ENCODE measurements at places on chromosomes 7 and 10.

- no peak for DNase-seq
Measured at GRCh38 chr10:132027423-132027983, 38.2 kb upstream of the JAKMIP3 start.

- DNase-seq, result no peak
Measured at GRCh38 chr10:69232736-69233480, 12.8 kb downstream of the HKDC1 start.

- no peak for DNase-seq
Measured at GRCh38 chr7:28953633-28954032, 4.5 kb downstream of the TRIL start.

GRCh38 chr10:63217120-63217605 is 84.0 kb downstream of the NRBF2 start:
- DNase-seq, result peak; percentile 21

DNA sequence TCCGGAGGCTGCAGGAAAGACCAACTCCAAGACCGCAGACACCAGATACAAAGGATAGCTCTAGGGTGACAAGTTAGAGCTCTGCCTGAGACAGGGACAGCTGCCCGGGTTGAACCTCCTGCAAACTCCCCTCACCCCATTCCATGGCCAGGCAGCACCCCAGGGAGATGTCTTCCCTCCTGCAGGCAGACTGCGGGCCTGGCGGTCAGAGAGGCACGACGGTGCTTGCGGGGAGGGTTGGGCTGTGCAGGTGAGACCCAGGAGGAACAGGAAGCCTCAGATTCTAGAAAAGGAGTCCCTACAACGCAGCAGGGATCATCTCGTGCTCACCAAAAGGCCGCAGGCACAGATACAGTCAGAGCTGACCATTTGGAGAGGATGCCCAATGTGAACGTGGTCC is 34.6 kb downstream of the CARD11 start:
- DNase-seq, result no peak

DNA sequence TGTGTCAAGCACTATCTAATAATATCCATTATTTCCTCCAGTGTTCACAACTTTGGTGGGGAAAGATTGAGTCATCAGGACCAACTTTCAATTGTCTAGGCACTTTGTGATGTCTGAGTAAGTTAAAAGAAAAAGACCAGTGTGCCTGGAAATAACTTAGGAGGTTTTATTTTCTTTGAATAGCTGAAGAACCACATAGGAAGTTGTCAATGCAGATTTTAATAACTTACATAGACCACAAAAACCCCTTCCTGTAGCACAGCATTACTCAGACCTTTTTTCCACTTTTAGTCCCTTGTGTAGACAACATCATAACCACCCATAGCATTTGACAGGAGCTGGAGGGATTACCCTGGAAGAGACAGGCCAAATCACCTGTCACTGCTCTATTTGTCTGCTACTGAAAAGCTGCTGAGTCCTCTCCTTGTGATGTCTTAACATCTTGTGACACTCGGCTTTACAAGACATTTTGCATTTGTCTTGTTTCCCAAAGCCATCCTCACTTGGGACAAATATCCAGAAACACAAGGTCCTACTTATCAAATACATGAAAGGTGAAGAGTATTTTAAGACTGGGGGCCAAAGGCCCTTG is 241.5 kb upstream of the PTER start:
- no peak for DNase-seq

- DNase-seq, result no peak
Measured at GRCh38 chr7:106795084-106795876, 69.8 kb upstream of the PIK3CG start.

- no peak for DNase-seq
Measured at GRCh38 chr10:98086837-98087708, 47.4 kb upstream of the R3HCC1L start.

DNA sequence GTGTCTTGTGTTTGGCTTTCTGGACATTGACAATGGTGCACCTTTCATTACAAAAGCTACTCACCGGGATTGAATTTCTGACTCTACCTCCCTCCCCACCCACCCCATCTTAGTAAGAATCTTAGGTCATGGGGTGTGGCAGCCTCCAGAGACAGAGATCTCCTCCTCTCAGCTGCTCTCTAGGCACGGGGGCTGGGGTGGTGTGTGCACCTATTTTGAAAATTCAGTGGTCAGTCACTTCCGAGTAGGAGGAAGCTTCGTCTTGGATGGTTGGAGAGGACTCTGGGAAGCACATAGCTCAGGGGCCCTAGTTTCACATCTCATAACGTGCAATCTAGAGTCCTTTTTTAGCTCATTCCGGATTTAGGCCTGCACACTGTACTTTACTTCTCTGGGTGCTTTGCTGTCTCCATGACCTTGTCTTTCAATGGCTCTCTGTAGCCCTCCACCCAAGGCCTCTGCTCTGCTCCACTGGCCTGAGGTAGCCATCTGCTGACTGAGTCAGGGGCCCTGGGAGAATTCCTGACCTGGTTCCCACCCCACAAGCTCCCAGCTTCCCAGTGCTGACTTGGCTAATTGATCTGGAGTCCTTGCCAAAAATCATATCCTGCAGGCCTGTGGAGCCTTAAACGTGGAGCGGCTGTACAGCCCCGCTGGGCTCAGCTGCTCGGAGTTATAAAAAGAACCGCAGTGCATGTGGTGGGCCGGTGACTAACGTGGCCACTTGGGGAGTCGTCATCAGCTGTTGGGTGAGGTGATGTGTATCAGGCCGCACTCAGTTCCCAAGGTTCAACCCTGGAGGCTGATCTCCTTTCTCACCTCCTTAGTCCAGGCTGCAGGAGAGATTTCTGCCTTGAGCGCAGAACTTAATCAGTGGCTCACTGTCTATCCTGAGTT is 19.3 kb upstream of the ADAMTS14 start:
- peak; percentile 98 for DNase-seq

- DNase-seq, result no peak
Measured at GRCh38 chr7:11430841-11431240, 401.2 kb downstream of the THSD7A start.

- DNase-seq, result no peak
Measured at GRCh38 chr7:638256-639011, 88.1 kb upstream of the DNAAF5 start.

DNA sequence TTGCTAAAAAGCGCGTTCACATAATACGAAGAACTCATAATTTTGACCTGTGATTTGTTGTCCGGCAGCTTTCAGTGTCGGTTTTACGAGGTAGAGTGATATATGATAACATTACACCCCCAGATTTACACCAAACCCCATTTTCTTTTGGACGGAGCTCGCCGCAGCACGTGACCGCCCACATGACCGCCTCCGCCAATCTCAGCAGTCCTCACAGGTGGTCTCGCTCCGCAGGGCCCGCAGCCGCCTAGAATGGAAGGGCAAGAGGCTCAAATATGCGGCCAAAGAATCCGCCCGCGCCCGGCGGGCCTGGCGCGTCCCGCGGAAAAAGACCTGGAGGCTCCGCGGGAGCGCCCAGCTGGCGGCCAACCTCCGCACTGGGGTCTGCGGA is at the start of gene HOXA7:
Gene HOXA7, minus strand, starts transcription at position 168 of the 391 bp plus-strand sequence. Its CDS starts 130 bp downstream, at position 38.
- DNase-seq, result peak; percentile 30

GRCh38 chr7:48636391-48637015 is 287.8 kb upstream of the CDC14C start:
- no peak for DNase-seq

DNA sequence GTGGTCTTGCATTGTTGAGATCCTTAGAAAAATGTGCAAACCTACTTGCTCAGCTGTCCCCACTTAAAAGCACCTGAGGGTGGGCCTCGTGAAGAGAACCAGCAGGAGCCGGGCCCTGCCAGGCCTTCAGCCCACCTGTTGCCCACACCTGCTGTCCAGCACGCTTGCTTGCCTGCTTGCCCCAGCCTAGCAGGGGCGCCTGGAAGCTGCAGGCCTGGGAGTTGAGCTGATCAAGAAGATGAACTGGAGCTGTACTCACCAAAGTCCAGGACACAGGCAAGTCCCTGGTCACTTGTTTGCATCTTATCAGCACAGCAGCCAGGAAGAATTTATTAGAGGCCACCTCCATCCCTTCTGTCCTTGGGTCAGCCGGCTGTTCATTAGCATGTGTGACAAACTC is 23.2 kb downstream of the CYP26A1 start:
- DNase-seq, result no peak

GRCh38 chr7:7989133-7989532 is 20.5 kb downstream of the GLCCI1 start:
- DNase-seq, result no peak

DNA sequence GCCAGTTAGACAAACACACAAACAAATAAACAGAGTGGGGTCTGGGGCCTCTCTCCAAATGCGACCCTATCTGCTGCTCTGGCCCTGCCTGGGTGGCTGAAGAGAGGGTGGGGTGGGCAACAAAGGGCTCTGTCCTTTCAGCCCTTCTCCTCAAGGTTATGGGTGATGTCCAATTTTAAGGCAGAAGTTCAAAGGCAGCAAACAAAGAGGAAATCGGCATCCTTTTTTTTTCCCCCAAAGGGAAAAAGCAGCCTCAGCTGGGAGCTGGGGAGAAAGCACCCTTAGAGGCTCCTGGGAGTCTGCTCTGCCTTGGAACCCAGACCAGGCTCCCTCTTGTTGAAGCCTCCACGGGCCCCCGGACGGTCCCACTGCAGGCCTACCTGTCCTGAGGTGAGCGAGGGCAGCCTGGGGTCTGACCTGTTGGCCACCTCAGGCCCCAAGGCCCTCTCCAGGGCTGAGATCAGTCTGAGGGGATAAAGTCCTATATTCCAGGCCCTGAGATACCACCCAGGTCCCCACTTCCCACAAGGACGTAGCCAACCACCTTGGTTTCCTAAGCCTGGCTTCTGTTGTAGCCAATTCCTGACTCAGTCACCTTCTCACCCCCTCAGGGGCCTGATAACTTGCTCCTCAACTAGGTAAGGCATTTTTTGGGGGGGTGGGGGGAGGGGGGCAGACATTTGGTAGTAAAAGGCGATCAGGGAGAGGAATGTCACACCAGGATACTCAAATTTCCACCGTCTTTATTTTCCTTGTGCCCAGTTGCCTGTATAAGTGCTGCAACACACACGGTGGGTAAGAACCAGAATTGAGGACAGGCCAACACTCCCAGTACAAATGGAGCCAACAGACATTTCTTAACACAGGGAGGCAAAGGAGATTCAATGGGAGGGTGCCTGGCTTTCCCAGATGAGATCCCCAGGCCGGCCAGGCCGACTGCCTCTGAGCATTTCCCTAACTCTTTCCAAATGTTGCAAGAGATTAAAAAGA is 4.3 kb downstream of the HOXA11 start:
- peak; percentile 21 for DNase-seq

DNA sequence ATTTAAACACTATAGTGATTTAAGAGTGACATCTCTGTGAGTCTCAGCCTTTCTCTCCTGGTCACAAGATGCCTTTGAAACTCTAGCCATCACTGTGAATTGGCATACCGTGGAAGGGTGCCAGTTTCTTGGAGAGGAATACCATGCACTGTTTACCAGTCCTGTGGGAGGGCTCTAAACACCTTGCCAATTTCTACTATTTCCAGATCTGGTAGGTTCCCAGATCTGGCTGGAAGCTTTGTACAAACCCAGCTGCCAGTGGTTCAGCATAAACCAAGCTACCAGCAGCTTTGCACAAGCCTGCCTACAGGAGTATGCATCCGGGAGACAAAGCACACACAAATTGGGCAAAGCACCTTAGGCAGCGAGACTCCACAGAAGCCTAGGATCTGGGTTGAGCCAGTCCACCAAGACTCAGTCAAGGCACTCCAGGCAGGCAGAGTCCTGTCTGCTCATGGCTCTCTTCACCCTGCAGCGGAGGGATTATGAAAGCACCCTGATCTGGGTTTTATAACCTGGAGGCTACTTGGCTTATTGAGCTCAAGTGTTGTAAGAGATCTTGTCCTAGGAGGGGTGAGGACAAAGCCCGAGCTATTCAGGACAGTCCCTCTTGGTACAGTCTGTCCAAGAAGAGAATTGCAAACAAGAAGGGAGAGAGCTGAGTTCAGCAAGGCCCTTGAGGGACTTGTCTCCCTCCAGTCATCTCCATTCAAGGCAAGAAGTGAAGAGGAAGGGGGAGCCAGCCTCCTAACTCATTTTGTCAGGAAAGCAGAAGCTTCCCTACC is 23.6 kb downstream of the MCM10 start:
- DNase-seq, result no peak

- peak; percentile 43 for DNase-seq
Measured at GRCh38 chr7:28130277-28130676, 50.3 kb downstream of the JAZF1 start.

DNA sequence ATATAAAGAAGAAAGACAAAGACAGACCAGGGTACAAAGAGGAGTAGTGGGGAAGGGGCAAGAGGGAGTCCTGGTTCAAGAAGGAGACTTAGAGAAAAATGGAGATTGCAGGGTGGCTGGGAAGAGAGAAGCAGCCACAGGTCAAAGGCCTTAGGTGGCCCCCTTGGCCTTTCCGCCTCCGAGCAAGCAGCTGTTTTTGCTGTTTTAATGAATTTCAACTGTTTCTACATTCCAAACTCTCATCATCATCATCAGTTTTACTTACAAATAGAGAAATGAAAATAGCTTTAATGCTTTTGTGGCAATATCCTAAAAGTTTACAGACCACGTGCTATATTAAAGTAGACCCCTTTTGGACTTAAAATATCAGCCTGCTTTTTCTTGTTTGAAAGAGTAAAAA is 399.7 kb downstream of the EXOC4 start:
- no peak for DNase-seq

DNA sequence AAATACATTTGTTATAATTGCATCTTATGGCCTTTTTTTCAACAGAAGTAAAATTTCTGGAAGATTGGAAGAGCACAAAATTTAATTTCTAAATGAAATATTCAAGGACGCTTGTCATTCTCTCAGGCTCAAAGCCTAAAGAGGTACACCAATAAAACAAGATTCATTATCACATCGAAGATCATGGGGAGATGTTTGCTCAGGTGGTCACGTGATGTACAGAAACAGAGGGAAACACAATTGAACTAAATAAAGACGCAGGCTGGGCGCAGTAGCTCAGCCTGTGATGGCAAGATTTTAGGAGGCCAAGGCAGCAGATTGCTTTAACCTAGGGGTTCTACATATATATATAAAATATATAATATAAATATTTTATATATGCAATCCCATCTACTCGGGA is 37.3 kb upstream of the TMEM254 start:
- DNase-seq, result no peak

GRCh38 chr10:73814896-73815718 is 3.7 kb upstream of the NDST2 start:
- no peak for DNase-seq
